ENCODE measurements at places on chromosomes 4 and X. TPM values are rescaled to one million over a fixed set of nuclear protein-coding genes. Genes with fewer than 3 reads are reported as not detected.

DNA sequence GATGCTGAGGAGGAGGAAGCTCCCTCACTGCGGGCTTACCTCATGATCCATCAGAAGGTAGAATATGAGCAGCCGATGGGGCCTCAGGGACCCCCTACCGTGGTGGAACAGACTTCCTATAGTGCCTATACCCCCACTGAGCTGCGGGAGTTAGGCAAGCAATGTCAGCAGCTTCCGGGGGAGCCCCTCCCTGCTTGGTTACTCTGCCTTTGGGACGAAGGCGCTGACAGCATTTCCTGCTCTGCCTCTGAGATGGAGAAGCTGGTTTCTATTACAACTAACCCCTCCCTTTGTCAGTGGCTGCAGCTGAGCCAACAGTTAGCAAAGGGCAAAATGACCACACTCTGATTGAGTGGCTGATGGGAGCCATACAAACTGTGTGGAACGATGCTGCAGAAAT is 430.7 kb downstream of the IDS start:
- DNase-seq, result peak; percentile 62

DNA sequence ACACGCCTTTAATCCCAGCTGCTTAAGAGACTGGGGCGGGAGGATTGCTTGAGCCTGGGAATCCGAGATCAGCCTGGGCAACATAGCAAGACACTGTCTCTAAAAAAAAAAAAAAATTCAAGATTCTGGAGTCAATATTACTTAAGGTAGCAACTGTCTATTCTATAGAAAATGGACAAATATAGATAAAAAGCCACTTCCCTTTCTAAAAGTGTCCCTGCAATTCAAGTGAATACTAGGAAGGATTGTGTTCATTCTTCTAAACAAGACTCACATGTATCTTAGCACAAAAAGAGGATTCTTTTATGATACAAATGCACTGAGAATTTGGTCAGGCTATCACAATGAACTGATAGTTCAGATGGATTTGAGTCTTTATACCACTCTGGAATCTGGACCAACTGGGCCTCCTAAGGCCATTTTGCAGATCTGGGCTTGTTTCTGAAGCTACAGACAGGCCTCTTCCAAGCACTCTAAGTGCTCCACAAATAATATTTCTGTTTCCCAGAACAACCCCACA is 7.0 kb downstream of the PKD2 start:
- DNase-seq, result no peak

DNA sequence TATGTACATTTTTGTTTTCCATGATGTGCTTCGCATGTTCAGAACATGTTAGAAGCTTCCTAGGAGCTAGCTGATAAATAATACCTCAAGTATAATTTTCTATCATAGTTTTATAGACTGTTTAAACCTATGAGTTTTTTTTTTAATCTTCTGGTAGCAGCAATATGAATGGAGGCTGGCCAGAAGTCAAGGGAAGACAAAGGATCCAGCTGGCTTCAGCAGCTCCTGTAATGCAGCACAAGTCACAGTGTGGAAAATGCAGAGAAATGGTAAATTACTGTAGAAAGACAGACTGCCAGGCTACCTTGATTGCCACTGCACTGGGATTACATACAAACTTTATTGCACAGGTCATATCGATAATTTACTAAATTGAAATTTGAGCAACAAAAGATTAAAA is 537.9 kb downstream of the IQCM start:
- DNase-seq, result no peak

DNA sequence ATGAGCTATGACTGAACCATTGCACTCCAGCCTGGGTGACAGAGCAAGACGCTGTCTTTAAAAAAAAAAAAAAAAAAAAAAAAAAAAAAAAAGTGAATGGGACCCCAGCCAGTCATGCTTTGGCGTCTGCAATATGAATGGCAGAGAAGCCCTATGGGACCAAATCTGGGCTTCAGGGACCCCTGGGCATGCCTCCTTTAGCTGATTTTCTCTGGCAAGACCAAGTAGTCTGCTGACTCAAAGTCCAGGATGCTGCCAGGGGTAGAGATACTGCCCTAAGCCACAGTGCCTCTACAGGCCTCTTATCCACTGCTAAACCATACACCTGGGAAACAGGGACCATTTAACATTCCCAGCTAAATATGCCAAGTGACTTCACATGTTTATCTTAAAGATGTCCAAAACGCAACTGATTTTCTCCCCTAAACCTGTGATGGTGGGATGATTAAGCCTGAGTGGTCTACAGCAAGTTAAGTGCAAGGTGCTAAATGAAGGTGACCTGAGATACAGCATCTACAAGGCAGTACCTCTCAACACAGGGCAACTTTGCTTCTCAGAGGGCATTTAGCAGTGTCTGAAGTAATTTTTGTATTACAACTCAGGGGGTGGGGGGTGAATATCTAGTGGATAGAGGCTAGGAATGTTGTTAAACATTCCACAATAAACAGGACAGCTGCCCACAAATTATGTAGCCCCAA is 5.8 kb downstream of the RPS4X start:
- DNase-seq, result no peak

GRCh38 chrX:154986826-154987575 is 35.5 kb downstream of the F8 start:
- no peak for DNase-seq

- DNase-seq, result peak; percentile 69
These were observed 837.4 kb downstream of the TRIML1 start for GRCh38 chr4:188976644-188977115.

Gene OTUD6A
- not detected for total RNA-seq

Gene FANCB
- 6.7 TPM for total RNA-seq

All from HT1080 (cell line).